ENCODE measurements at places on chromosomes 2 and 18.

DNA sequence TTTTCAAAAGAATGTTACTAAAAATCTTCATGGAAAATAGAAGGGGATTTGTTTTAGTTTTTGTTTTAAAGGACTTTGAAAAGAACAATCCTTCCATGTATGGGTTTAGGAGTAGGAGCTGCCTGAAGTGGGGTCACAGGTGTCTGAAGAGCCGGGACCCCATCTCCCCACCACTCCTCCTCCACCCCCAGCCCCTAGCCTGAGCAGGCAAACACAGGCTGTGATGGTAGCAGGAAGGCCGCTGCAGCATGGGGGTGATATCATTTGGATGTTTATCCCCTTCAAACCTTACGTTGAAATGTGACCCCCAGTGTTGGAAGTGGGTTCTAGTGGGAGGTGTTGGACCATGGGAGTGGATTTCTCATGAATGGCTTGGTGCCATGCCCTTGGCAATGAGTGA lies 93.0 kb downstream of the ZBTB7C start:
- no peak for DNase-seq

- no peak for DNase-seq
Measured at GRCh38 chr2:9378433-9379390, 44.6 kb downstream of the ITGB1BP1 start.

DNA sequence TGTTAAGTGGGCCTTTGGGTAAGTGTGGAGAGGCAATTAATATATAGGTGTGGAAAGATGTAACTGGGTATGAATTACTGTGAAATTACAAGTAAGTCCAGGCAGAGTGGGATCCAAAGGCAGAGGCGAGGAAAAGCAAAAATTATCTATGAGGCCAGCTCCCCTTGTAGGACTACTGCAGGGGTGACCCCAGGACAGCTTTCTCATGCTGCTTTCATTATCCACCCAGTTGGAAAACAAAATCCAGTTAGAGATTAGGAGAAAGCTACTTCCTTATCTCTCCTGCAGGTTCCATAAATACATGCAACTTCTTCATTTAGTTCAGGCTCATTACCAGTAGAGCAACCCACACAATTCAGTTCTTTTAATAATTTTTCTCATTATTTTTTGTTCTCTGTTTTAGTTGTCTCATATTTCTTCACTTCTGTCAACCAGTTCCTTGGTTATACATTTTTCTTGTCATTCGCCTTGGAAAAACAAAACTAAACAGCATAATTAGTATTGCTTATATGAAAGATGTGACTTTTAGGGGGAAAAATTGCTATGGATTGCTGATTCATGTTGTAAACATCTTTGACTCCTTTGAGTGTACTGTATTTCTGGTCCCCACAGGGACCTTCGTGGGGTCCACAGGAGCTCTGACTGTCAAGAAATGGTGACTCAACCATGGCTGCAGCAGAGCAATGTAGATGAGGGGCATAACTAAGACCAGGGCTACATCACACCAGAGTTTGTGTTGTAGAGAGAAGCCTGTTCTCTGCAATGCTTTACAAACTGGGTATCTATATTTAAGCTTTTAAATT lies 110.4 kb upstream of the PARD3B start:
- DNase-seq, result no peak

- DNase-seq, result peak; percentile 59
Measured at GRCh38 chr2:199462956-199463692, 5.4 kb upstream of the SATB2 start.

DNA sequence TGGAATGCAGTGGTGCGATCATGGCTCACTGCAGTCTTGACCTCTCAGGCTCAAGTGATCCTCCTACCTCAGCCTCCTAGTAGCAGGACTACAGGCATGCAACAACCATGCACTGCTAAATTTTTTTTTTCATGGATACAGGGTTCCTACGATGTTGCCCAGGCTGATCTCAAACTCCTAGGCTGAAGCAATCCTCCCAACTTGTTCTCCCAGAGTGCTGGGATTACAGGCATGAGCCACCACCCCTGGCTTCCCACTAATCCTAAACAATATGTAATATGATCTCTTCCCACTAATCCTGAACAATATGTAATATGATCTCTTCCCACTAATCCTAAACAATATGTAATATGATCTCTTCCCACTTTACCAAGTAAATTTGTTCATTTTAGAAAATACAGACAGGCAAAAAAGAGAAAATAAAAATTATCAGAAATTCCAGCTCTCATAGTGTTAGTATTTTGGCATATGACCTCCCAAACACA lies 33.7 kb upstream of the C18orf32 start:
- no peak for DNase-seq

GRCh38 chr2:102010902-102011301 lies 19.1 kb downstream of the IL1R2 start:
- DNase-seq, result no peak

DNA sequence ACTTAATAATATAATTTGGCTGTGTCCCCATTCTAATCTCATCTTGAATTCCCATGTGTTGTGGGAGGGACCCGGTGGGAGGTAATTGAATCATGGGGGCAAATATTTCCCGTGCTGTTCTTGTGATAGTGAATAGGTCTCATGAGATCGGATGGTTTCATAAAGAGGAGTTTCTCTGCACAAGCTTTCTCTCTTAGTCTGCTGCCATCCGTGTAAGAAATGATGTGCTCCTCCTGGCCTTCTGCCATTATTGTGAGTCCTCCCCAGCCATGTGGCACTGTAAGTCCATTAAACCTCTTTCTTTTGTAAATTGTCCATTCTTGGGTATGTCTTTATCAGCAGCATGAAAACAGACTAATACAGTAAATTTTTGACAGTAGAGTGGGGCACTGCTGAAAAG lies 102.5 kb upstream of the LTBP1 start:
- DNase-seq, result no peak

DNA sequence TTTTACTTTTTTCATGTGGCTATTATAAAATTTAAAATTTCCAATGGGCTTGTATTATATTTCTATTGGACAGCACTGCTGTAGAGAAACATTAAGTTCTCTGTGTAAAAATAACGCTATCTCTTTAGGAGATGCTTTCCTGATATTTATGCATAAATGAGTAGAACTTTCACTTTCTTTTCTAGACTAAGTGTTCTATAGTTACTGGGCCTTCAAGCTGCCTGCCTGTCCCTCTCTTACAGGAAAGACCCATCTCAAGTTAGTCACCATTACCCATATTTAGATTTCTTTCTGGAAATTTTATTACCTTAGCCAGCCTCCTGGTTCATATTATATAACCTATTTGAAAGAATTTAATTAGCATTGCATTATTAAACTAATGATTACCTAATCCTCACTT lies 4.8 kb downstream of the ITGA4 start:
- no peak for DNase-seq

DNA sequence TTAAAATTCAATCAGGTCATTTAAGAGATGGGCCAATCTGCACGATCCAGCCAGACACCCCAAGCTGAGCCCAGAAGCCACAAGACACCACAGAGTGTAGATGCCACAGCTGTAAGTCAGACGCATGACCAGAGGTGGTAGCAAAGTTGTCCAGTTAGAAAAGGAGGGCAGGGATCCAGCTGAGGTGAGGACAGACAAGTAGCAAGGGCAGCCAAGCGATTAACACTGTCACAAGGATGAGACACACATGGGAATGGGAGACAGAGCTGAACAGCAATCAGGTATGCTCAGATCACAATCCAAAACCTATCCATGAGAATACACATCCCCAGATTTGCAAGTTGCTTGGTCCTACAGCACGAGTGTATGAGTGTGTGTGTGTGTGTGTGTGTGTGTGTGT lies 143.4 kb upstream of the STK17B start:
- no peak for DNase-seq
